Chondrocyte (in vitro differentiated cells): ENCODE measurements at places on chromosomes 1 and 21. TPM values are rescaled to one million over a fixed set of nuclear protein-coding genes. Genes with fewer than 3 reads are reported as not detected.
A peak's percentile ranks its signal among the peaks of the same experiment; 100 is the strongest.

DNA sequence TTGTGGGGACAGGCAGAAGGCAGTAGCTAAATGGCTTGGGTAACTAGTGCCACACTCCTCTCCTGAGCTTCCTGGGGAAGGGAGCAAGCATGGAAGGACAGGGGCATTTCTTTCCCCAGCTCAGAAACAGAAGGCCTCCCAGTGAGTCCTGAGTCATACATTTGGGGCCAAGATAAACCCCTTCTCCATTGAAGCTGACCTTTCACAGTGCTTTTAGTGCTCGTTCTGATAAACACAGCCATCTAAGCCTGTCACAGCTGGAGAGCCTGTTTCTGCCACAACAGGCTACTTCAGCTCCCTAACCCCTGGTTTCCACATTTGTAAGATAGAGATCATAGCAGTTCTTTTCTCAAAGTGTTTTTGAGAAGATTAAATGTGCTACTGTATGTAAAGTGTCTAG, 374.0 kb downstream of the LMX1A start:
- peaks cover 14% of the 10 kb centered on the region for H3K27me3 ChIP-seq
- H3K27ac ChIP-seq = no peak overlapping the region
- H3K4me1 ChIP-seq = no peaks in the 10 kb centered on the region
- no peaks in the 10 kb centered on the region for H3K36me3 ChIP-seq
- no peak for DNase-seq

DNA sequence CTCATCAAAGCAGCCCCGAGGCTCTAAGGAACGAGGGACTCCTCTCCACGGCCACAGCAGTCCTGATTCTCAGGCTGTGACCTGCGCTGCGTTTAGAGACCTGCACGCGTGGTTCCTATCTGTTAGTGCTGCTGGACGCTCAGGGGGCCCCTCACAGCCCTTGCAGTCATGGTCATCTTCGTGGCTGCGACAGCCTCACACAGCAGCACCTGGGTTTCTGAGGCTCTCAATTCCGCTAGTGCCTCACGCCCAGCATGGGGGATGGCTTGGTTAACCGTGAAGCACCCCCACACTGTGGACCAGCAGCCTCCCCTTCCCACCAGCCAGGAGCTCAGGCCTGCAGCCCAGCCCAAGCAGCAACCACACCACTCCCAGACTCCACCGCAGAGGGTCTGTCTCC, 7.8 kb downstream of the MORN1 start:
- DNase-seq = peak; percentile 75
- H3K4me3 ChIP-seq = no peak overlapping the region
- no peak overlapping the region for H3K27ac ChIP-seq
- no peaks in the 10 kb centered on the region for H3K36me3 ChIP-seq
- no peaks in the 10 kb centered on the region for H3K4me1 ChIP-seq
- no peaks in the 10 kb centered on the region for H3K27me3 ChIP-seq

DNA sequence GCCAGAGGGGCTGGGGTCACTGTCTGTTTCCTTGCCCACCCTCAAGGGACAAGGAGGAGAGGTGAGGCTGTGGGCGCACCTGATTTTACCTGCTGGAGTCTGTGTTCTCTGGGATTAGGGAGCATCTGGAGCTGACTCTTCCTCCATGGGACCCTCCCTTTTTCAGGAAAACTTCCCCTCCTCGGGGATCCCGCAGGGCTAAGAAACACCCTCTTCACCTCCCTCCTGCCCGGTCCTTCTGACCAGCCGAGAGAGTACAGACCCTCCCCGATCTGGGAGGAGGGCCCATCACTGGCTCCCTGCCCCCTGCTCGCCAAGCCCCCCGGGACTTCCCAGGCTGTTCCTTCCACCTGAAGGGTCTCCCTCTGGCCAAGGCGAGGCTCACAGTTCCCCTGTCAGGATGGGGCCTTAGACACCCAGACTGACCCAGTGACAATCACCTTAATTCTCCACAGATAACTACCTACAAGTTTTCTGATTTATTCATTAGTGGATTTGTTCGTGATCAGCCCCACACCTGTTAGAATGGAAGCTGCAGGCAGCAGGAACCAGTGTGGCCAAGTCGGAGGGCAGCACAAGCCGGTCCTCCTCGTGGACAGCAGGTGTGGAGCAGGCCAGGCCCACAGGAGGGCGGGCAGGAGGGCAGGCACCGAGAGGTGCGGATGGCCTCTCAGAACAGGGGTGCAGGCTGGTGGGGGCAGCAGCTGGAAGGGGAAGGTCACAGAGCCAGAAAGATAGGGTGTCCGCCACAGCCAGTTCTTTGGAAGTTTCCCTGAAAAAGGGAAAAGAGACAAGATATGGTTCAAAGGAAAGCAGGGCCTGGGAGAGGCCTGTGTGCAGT, 15.9 kb upstream of the SAMD11 start:
- H3K36me3 ChIP-seq = no peaks in the 10 kb centered on the region
- H3K4me1 ChIP-seq = peaks cover 16% of the 10 kb centered on the region
- H3K27me3 ChIP-seq = peaks cover 8% of the 10 kb centered on the region
- H3K4me3 ChIP-seq = no peak overlapping the region
- no peak for DNase-seq
- H3K27ac ChIP-seq = no peak overlapping the region

GRCh38 chr1:158819461-158820443, 11.4 kb upstream of the MNDA start:
- no peaks in the 10 kb centered on the region for H3K4me1 ChIP-seq
- peaks cover 3% of the 10 kb centered on the region for H3K27me3 ChIP-seq
- H3K4me3 ChIP-seq = no peak overlapping the region

- no peak overlapping the region for H3K4me3 ChIP-seq
- H3K27ac ChIP-seq = no peak overlapping the region
- H3K36me3 ChIP-seq = peaks cover 2% of the 10 kb centered on the region
Measured at GRCh38 chr1:164598719-164599118, 39.7 kb downstream of the PBX1 start.

ATXN7L2 gene
- 3.6 to 4.3 TPM (median 4.3 TPM) in 3 replicates for total RNA-seq
